ENCODE measurements at places on chromosomes 16 and 17.

GRCh38 chr16:87723226-87723623 is 42.6 kb downstream of the KLHDC4 start:
- no peak for DNase-seq

GRCh38 chr16:86581458-86581857 is 3.1 kb downstream of the FOXL1 start:
- DNase-seq: no peak

GRCh38 chr17:78449983-78450595 is 71.6 kb downstream of the PGS1 start:
- no peak for DNase-seq

GRCh38 chr17:34850023-34850422 is 111.2 kb downstream of the CCT6B start:
- no peak for DNase-seq

DNA sequence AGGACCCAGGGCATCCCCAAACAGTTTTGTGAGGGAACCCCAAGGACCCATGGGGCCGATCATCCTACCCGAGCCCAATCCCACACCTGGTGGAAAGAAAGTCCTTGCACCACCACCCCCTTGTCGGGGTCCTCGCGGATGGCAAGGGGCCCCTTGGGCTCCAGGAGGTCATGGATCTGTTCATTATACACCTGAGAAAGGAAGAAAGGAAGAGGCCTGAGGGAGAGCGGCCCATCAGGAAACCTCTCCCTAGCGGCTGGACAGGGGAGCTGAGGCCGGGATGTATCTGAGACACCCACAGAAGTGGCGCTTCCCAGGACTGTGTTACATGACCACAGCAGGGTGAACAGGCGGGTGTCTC is 12.8 kb downstream of the KIF18B start:
- DNase-seq: no peak

GRCh38 chr16:24834459-24835335 is 11.1 kb upstream of the SLC5A11 start:
- no peak for DNase-seq

DNA sequence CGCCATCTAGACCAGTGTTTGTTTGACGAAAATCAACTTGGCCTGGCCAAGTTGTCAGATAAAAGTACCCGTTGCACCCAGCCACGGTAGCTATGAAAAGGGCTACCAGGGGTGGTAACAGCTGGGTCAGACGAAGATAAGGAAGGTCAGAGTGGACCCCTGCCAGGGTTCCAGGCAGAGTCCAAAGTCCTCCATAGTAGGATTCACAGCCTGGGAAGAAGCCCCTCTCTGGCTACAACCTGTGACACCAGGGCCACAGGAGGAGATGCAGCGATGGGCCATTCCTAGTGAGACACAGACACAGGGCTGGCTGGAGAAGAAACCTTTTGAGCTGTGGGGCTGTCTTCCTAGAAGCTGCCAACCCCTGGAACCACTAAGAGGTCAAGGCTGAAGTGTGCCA is 39.3 kb downstream of the MEAK7 start:
- DNase-seq: no peak

GRCh38 chr16:31143011-31143693 is 6.7 kb downstream of the PRSS36 start:
- DNase-seq: no peak

GRCh38 chr17:18141210-18141803 is 32.8 kb downstream of the MYO15A start:
- no peak for DNase-seq

- no peak for DNase-seq
Measured at GRCh38 chr17:12977008-12977751, 40.6 kb downstream of the ELAC2 start.

- DNase-seq: no peak
Measured at GRCh38 chr17:1703063-1703462, 7.1 kb downstream of the TLCD2 start.

DNA sequence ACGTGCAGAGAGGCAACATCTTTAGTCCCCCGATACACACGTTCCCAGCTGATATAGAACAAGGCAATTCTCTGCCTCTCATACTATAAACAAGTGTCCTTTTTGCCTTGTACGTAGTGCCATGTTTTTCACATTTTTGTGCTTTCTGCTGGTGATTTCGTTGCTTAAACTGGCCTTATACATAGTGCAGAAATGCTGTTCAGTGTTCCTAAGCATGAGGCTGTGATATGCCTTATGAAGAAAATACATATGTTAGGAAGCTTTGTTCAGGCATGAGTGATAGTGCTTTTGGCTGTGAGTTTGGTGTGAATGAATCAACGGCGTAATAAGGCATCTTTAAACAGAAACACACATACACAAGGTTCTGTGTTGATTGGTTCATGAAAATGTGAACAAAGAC is 77.2 kb downstream of the KATNIP start:
- no peak for DNase-seq

GRCh38 chr17:72594248-72594647 is 473.4 kb downstream of the SOX9 start:
- DNase-seq: no peak

GRCh38 chr17:14304773-14305517 is 4.1 kb downstream of the HS3ST3B1 start:
- DNase-seq: no peak

DNA sequence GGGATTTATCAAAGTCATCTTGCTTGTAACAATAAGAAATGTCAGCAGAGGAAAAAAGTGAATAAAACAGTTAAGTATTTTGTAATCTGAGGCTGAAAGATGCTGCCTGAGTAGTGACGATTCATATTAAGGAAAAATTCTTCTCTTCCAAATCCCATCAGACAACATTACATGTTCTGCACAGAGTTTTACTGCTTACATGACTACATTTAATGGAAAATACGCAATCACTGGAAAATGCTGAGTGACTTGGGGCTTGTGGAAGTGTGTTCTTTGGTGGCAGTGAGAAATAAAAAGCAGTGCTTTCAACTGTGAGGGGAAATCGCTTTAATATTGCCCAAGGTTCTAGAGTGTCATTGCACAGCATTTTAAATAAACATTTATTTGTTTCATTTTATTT is 1025.2 kb upstream of the GOT2 start:
- no peak for DNase-seq

DNA sequence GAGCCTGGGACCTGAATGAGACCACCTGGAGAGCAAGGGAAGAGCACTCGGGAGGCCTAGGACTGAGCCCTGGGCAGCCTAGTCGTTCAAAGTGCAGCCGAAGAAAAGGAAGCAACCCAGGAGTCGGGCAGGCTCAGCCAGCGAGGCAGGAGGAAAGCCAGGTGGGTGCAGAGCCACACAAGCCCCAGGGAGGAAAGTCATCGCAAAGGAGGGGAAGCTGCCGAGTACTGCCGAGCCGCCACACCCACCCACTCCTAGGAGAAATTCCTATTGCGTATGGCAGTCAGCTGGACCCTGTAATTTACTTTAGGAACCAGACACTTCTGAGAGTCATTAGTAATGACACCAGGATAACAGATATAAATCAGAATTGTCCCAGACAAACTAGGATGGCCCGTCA is 187.6 kb downstream of the KATNIP start:
- no peak for DNase-seq

- peak; percentile 26 for DNase-seq
Measured at GRCh38 chr16:31253642-31254045, 6.1 kb upstream of the ITGAM start.

DNA sequence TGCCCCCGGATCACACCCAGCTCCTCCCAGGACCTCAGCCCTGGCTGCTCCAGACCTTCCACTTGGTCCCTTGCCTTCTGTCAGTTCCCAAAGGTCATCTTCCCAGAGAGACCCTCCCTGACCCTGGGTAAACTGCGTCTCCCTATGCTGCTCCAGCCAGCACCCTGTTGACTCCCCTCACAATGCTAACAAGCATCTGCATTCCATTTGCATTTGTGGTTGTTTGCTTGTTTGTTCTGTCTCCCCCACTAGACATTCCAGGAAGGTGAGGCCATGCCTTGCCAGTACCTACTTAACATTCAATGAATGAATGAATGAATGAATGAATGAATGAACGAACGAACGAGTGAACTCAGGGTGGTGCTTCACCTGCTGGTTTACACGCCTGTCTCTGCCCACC is 171.2 kb downstream of the WSCD1 start:
- no peak for DNase-seq

DNA sequence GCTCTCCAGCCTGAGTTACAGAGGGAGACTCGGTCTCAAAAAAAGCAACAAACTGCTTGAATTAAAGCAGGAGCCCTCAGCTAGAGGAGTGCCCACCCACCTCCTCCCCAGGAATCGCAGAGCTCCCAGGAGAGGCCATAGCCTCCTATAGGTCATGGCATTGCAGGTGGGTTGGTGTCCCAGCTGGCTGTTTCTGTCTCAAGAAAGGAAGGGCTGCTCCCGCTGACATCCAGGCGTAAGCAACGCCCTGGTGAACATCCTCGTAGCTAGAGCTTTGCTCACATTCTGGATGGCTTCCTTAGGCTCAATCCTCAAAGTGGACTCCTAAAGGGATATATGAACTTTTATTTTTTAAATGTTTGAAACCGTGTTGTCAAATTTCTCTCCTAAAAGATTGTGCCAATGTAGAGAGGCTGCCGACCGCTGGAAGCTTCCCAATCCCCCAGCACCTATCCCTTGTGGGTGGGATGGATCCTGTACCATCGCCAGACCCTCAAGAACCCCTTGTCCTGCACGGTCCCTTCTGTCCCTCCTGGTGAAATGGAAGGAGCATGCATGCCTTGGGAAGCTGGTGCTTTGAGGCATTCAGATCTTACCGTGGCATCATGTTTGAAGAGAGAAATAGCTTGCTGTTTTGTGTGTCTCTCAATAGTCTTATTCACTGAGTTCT is 5.9 kb downstream of the NLRC5 start:
- DNase-seq: no peak

DNA sequence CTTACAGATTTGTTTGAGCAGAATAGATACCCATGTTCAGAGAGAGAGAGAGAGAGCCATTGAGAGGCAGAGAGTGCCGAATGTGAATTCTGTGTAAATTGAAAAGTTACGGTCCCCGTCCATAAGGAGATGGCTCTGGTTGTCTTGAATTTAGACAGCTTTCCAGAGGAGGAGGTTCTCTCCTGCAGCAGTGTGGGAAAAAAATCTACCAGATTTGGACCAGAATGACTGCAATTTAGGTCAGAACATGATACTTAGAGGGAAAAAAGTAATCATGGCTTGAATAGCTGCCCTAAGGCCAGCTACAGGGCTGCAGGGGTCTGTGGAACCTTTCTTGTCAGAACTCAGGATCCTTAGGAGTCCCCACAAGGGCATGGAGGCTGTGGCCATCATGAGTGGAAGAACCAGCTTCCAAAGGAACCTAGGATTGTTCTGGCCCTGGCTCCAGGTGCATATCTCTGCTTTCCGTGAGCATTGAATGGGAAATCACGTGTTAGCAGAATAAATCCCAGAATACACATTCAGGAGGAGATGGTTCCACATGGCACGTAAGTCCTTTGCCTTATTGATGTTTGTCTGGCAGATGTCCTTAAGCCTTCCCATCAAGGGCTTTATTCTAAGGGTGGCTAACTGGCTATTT is 13.0 kb downstream of the PITPNC1 start:
- DNase-seq: no peak

GRCh38 chr17:73359352-73359751 is 47.6 kb upstream of the CDC42EP4 start:
- no peak for DNase-seq

DNA sequence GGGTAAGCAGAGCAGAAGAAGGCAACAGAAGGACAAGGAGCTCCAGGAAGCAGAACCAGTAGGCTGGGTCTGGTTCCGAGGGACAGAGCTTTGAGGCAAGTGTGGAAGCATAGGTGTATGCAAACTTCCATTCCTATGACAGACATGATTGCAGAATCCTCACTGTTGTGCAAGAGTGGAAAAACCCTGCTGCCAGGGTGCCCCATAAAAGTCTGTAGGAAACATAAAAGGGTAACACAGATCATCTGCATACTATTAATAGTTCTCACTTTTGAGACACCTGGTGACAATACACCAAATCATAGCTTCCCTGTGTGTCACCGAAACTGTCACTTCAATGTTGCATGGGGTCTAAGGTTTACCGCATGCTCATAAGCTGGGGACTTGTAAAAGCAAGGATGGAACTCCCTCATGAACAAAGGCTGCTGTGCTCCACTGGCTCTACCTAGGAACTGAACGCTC is 39.7 kb downstream of the ARHGAP17 start:
- DNase-seq: no peak

DNA sequence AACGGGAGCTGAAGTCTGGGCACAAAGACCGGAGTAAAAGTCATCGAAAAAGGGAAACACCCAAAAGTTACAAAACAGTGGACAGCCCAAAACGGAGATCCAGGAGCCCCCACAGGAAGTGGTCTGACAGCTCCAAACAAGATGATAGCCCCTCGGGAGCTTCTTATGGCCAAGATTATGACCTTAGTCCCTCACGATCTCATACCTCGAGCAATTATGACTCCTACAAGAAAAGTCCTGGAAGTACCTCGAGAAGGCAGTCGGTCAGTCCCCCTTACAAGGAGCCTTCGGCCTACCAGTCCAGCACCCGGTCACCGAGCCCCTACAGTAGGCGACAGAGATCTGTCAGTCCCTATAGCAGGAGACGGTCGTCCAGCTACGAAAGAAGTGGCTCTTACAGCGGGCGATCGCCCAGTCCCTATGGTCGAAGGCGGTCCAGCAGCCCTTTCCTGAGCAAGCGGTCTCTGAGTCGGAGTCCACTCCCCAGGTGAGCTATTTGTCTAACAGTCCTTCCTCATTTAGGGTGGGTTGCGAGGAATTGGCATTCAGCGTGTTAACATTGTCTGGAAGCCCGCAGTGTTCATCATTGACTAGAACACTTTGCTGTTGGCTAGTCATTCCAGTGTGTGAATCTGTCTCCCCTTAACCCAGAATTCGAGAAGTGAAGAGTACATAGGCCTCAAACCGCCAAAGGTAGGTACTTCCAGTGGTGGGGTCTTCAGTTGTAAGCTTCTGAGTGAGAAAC is 1.5 kb downstream of the CDK12 start:
- DNase-seq: peak; percentile 8

DNA sequence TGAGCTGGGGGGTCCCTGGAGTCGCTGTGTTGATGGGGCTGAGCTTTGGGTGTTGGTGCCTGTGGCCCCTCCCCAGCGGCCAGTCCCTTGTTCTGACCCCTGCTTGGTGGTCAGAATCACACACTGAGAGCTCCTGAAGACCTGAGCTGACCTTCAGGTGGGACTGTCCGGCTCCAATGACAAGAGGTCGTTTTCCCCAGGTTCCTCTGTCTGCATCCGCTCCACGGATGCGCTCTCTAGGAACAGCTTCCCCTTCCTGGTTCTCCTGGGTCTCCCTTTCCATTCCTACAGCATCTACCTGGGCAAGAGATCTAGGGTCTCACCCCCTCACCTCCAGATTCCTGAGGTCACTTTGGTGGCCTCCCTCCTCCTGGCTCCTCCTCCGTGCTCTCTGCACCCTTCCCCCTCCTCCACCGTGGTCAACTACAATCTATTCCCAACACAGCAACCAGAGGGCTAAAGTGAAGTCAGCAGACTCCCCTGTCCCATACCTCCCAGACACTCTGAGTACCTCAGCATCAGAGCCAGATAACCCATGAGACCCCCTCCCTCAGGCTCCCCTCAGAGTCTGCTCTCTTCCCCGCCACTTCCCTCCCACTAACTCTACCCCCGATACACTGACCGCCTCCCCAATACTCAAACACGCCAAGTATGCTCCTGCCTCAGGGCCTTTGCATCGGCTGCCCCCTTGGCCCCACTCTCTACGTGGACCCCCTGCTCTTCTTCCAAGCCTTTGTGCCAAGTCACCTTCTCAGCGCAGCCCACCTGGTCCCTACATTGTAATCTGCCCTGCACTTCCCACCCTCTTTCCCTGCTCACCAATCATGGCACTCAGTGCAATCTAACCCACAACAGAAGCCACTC is 9.0 kb upstream of the SEC14L5 start:
- no peak for DNase-seq

GRCh38 chr16:84115919-84116719 is 623 bp downstream of the MBTPS1 start:
- no peak for DNase-seq

All from stimulated activated CD4-positive, alpha-beta T cell treated with anti-CD3 and anti-CD28 coated beads, Interleukin-4, amount 100 ng/mL, for 4 hours (primary cell).